HS-5 (cell line): ENCODE measurements at places on chromosomes 4 and X.

- DNase-seq: peak; percentile 37
Observed at GRCh38 chr4:108068442-108068841, 78.8 kb downstream of the HADH start.

DNA sequence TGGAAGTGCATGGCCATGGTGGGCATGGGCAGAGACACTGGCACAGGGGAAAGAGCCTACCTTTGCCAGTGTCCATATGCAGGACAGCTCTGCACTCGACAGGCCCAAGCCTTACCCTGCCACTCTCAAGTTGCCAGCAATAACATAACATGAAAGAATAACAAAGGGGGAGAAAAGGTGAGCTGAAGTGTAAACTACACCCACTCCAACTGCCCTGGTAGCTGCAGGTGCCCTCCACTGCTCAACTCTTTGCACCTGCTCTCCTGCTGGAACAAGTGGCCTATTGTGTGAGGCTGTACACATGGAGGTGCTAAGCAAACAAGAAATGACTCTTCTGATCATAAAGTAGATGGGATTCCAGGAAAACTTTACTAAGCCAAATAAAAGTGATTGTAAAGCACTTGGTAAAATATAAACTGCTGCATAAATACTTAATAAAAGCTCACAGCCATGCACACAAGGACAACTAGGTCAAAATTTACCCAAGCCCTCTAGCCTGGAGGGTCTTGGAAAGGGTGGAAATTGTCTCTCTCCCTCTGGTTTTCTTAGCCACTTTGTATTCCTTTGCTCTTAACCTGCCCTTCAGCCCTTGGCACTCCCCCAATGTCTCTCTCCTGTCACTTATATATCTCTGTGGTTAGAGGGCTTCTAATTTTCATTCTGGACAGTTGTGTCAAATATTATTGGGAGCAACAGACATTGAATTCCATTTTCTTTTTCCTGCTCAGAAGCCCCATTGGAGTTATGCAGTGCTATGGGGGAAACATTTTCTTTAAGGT, 261.2 kb upstream of the GPC4 start:
- DNase-seq: no peak

DNA sequence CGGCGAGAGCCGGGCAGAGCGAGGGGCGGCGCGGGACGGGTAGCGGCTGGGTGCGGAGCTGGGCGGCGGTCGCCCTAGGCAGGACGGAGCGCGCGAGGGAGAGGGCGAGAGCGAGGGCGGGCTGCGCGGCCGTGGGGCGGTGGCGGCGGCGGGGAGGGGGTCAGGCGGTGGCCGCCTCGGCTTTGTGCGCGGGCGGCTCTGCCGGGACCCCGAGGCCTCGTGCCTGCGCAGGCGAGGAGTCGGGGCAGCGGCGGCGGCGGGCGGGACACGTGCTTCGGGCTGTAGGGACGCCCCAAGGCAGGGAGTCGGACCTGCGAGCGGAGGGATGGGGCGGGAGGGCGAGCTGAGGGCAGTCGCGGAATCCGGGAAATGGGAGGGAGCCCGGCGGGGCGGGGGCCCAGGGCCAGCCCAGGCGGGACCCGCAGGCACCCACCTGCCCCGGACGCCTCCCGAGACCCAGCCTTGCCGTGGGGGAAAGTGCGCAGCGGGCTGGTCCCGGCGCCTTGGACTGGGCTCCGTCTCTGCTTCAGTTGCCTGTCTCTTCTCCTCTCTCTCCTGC, 465 bp downstream of the BMPR1B start:
- DNase-seq: no peak

- DNase-seq: no peak
Observed at GRCh38 chr4:105234582-105234981, 87.9 kb downstream of the TET2 start.

GRCh38 chr4:13647031-13647430, 19.5 kb upstream of the BOD1L1 start:
- DNase-seq: no peak

GRCh38 chr4:27005501-27005900, 144.9 kb downstream of the STIM2 start:
- DNase-seq: peak; percentile 82

DNA sequence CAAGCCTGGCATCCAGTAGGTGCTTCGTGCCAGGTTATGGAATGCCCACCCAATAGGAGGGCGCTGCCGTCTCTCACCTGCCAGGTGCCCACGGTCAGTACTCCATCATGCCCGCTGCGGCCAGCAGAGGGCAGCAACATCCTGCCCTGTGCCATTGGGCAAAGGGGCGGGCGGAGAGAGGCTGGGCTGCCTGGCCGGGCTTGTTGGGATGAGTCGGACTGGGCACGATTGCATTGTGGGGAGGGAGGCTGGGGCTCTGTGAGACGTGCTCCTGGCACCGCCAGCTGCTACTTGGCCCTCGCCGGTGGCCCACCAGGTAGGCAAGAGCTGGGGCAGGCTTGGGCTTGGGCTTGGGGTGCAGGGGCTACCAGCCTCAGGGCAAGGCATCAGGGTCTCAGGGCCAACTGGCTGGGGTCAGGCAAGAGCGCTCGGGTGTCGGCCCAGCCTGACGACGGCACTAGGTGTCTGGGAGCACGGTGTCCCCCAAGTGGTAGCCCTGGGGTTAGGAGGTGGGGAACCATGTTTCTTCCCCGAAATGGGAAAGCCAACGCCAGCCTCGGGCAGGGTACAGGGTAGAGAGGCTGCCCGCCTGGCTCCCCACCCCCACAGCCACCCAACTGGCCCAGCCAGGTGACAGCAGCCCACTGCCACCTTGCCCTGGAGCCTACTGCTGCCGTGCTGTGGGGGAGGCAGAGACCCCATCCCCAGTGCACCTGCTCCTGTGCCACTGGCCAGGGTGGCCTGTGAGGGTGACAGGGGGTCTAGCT, at the start of gene PLXNB3:
Gene PLXNB3 (plus strand): TSS at position 261 of the 767 bp plus-strand sequence. CDS start 1,287 bp downstream, outside the sequence.
- peak; percentile 24 for DNase-seq

DNA sequence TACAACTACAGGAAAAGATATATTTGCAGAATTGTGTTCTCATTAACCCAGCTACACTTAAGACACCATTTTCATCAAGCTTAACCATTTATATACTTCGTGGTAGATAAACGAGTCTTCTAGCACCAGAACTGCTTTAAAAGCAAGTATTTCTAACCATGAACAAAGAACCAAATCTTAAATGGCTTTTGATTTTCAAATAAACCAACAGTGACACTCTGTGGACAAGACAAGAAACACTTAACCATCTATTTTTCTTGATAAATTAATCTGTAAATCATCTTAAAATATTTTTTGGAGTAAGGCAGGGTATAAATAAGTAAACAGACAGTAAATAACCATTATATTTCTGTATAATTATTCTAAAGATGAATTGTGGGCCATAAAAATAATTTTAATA, 10.2 kb downstream of the BEND2 start:
- DNase-seq: peak; percentile 0

- no peak for DNase-seq
Observed at GRCh38 chrX:134024686-134025377, 39.4 kb upstream of the GPC3 start.

DNA sequence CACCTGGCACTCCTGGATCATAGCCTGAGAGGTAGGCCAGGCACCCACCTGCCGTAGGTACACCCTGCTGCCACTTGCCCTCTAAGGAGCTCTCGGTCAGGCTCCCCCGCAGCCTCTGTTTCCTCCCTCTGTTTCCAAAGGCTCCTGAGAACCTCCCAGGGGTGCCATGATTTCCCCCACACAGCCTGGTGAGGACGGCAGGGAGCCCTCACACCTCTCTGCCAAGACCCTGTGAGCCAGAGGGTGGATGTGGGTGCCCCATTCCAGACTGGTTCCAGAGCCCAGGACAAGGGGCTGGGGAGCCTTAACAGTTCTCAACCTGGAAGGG, 1.6 kb upstream of the ABLIM2 start:
- no peak for DNase-seq

- DNase-seq: no peak
Observed at GRCh38 chrX:132953354-132953753, 5.1 kb downstream of the HS6ST2 start.

DNA sequence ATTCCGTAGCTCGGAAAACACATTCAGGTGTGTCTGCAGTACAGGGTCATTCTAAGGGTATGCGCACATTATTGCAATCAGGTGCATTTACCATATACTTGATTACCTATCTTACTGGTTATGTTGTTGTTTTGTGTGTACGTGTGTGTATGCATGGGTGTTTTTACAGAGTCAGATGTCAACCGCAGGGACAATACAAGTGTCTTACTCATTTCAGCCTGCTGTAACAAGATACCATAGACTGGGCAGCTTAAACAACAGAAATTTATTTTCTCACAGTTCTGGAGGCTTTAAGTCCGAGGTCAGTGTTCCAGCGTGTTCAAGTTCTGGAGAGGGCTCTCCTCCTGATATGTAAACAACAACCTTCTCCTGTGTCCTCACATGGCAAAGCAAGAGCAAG, 316.7 kb downstream of the DMD start:
- no peak for DNase-seq

DNA sequence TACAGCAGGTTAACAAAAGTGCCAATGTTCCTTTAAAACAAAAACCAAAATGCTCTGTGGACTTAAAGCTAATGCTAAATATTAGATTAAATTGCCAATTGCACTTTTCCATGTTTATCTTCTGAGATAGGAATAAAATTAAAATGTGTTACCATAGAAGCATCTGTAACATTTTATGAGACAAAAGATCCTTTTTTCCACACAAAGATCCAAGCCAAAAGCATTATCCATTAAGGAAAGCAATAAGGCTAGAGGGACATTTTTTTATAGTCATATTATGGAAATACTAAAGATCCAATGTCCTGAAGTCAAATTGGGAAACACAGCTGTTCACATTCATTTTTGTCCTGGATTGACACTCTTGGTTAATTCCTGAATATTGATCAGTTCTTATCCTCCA, 73.6 kb downstream of the PALLD start:
- DNase-seq: no peak

- no peak for DNase-seq
Observed at GRCh38 chrX:84336646-84337045, 148.6 kb upstream of the RPS6KA6 start.

- no peak for DNase-seq
Observed at GRCh38 chr4:151833174-151833573, 72.4 kb upstream of the GATB start.

DNA sequence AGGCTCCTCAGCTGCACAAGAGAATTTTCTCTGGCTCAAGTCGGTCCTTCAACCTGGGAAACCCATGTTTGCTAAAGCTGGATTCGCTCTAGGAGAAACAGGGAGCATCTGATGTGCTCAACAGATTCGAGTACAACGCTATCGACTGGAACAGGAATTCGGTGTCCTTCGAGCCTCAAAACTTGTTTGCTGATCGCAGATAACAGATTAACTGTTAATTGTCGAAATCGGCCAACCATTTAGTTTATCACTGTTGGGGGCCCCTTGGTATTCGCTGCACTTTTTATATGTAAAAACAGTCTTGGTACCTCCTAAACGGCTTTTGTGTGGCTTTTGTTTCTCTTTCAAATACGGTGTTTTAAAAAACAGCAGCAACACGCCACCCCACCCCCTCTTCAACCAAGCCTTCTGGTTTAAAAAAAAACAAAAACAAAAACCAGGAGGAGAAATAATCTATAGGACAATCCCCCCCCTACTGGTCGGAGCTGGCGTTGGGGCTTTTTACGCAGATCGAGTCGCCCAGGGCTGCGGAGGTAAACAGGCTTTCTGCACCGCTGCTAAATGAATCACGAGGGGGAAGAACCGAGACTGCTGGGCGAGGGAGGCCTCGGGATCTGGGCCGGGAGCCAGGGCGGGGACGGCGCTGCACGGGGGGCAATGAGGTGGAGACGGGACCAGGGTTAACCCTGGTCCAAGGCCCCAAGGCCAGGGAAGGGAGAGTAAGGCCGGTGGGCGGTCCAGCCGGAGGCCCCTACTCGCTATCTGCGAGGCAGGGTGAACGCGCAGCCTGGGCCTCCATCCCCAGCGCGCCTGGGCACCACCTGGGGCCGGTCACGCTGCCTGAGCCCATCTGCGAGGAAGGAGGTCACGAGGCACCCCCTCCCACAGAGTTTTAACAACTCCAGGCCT, 71.7 kb upstream of the BCOR start:
- no peak for DNase-seq

DNA sequence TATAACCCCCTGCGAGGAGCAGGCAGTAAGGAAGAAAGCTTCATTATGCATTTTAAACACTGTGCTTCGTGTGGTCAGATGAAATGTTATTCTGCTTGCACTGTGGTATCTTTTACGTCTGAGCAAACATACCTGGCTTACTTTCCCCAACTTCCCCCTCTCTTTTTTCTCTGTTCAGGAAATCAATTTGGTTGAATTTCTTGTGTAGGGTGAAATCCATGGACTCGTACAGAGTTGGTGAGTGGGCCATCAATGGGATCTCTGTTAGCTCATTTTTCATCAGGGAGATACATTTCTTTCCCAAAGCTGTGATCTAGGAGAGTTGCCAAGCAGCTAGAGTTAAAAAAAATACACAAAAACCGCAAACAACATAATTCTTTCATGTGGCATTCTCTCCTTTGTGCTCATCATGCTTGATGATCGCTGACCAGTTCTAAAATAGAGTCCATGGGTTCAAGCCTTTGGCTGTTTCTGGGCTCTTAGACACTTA, 98.5 kb downstream of the FRAS1 start:
- no peak for DNase-seq
